Smooth muscle cell of bladder (primary cell): ENCODE measurements at places on chromosomes 2 and 18. TPM values are rescaled to one million over a fixed set of nuclear protein-coding genes. Genes with fewer than 3 reads are reported as not detected.

The RGPD4 gene
- under 0.01 TPM in 1 of 2 replicates, not detected in the other for total RNA-seq

The TMEFF2 gene
- 3.0 TPM in 2 replicates for total RNA-seq

The GKN2 gene
- not detected in 2 replicates for total RNA-seq

The TAF1B gene
- total RNA-seq, result 18.2 and 24.7 TPM in 2 replicates

The FBXO48 gene
- 0.28 TPM in 2 replicates for total RNA-seq

The NEB gene
- 0.14 and 0.18 TPM in 2 replicates for total RNA-seq

The CAPN14 gene
- total RNA-seq, result under 0.01 and 0.09 TPM in 2 replicates

The SDC1 gene
- 16.8 and 30.7 TPM in 2 replicates for total RNA-seq

The SERPINB8 gene
- 8.7 and 9.1 TPM in 2 replicates for total RNA-seq

The DSC1 gene
- total RNA-seq, result not detected in 2 replicates

The ARHGAP25 gene
- total RNA-seq, result 0.14 and 0.28 TPM in 2 replicates

The FOXD4L1 gene
- under 0.01 and 0.09 TPM in 2 replicates for total RNA-seq

The RAB6D gene
- total RNA-seq, result not detected in 2 replicates

The IL18RAP gene
- total RNA-seq, result not detected in 2 replicates

The PSD4 gene
- 1.1 and 3.4 TPM in 2 replicates for total RNA-seq

The SERPINB12 gene
- not detected in 2 replicates for total RNA-seq

The ERBB4 gene
- total RNA-seq, result under 0.01 TPM in 1 of 2 replicates, not detected in the other

The G6PC2 gene
- not detected in 2 replicates for total RNA-seq

The UGT1A10 gene
- total RNA-seq, result 0.43 and 0.83 TPM in 2 replicates

The SLC19A3 gene
- total RNA-seq, result 1.0 and 2.1 TPM in 2 replicates

The RPRM gene
- not detected in 2 replicates for total RNA-seq

The CYBRD1 gene
- total RNA-seq, result 195 and 340 TPM in 2 replicates

The METTL5 gene
- total RNA-seq, result 33.8 and 36.2 TPM in 2 replicates

The SNORC gene
- total RNA-seq, result 0.57 and 0.92 TPM in 2 replicates

The DCDC2C gene
- total RNA-seq, result not detected in 2 replicates

The DSG2 gene
- 2.3 and 23.3 TPM in 2 replicates for total RNA-seq

The GFPT1 gene
- total RNA-seq, result 56.5 and 63.1 TPM in 2 replicates
